ENCODE measurements at places on chromosomes 5 and 9.

GRCh38 chr5:88115211-88115610 is 153.4 kb downstream of the TMEM161B start:
- no peak for DNase-seq

DNA sequence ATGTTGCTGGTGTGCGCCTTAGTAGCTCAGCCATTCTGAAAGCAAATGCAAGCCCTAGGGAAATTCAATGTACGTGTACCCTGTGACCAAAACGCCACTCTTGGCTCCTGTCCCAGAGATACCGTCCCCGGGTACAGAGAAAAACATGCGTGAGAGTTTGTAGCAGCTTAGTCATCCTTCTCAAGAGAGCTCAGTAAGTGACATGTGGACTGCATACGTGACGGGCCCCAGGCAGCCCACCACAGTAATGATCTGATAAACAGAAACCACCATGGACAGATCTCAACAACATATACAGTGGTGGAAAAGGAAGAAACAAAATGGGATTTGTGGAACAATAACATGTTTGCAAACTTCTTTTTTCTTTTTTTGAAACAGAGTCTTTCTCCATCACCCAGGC is 45.1 kb downstream of the S1PR3 start:
- no peak for DNase-seq

- DNase-seq = no peak
These were observed 71.9 kb upstream of the SLCO6A1 start for GRCh38 chr5:102570747-102571146.

- DNase-seq = no peak
These were observed 166.1 kb downstream of the GNAQ start for GRCh38 chr9:77865385-77866047.

- no peak for DNase-seq
These were observed 35.6 kb downstream of the CD180 start for GRCh38 chr5:67160985-67161384.

GRCh38 chr5:150593996-150594395 is 46.5 kb upstream of the SYNPO start:
- DNase-seq = no peak

DNA sequence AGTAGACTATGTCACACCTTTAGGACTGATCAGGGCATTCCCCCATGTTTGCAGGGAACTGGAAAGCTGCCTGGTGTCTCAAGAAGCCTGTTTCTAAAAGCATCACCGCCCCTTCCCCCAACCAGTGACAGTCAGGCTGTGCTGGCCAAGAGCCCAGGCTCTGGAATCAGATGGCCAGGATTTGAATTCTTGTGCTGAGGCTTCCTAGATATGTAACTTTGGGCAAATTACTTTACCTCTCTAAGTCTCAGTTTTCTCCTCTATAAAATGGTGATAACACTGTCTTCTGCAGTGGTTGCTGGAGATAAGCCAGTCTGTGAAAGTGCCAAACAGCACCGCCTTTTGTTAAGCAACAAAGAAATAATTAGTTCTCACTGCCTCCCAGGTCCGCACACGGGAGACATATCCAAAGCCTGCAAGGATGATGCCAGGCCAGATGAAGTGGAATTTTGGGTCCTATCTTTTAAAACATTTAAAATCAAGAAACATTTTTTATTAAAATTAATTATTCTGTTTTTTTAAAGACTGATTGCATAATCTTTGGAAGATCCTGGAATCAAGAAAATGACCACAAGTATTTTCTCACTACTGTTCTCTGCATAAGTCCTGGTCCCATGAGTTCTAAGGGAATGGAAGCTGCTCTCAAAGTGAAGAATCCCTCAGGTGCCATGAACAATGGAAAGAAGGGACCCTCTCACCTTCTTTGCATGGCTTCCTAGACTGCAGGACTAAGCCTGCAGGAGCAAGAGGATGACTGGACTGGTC is 13.9 kb downstream of the SLC31A2 start:
- no peak for DNase-seq

- no peak for DNase-seq
These were observed 90.1 kb downstream of the ADAMTS6 start for GRCh38 chr5:65391591-65391990.

DNA sequence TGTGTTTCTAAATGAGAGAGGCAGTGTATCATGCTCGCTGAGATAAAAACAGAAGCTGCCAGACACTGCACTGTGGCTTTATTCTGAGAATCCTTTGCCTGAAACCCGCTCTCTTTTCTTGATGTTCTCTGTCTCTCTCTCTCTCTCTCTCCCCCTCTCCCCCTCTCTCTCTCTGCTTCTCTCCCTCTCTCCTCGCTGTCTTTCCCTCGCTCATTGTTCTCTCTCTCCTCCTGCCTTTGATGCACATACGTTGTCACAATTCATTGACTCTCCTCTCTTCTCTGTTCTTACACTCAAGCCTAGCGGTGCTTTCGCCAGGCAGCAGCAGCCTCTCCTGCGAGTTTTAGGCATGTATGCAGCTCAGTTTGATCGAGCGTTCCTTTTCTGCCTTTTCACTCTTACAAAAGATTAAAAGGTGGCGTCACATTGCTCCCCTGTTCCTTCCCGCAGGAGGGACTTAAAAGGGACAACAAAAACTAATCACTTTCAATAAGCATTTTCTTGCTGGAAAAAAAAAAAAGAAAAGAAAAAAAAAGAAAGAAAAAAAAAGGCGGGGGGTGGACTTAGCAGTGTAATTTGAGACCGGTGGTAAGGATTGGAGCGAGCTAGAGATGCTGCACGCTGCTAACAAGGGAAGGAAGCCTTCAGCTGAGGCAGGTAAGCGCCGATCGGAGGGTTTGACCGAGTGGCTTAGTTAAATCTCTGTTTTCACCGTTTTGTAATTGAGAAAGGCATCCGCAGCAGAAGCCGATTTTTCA is 717.9 kb upstream of the WWC1 start:
- no peak for DNase-seq

DNA sequence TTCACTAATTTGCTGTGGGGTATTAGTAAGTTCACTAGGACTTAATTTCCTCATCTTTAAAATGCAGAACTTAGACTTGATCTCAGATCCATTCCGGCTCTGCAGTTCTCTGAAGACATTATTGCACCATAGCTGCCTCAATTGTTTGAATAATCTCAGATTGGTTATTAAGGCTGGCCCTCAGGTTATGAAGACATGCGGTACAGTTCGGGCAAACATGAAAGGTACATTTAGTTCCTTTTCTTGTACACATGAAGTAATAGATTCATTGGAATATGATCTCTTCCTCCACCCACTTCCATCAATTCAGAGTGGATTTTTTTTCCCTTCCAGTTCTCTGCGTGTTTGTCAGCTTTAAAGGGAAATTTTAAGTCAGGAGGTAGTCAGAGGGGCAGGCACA is 28.0 kb downstream of the ATP6V0E1 start:
- no peak for DNase-seq

- no peak for DNase-seq
These were observed 3.5 kb upstream of the GADD45G start for GRCh38 chr9:89601306-89601705.

GRCh38 chr9:74846766-74847165 is 41.0 kb downstream of the TRPM6 start:
- DNase-seq = no peak

GRCh38 chr5:38874948-38875456 is 29.2 kb downstream of the OSMR start:
- no peak for DNase-seq

- DNase-seq = no peak
These were observed 3.1 kb downstream of the BSPRY start for GRCh38 chr9:113352411-113352810.

DNA sequence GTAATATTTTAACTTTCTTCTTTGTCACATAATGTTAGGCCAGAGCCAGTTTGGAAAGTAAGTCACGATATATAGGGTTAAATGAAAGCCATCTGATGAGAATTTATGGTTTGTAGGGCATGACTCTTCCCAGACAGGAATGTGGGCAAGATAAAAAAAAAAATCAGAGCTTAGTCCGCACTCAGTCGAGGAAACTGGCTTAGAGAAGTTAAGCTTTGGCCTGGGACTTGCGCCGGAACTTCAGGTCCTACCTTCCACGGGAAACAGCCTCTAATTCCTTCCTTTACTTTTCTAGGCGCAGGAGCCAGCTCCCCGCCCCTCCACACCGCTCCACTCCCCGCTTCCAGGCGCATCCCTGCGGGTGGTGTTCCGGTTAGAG is 475 bp downstream of the DDX31 start:
- no peak for DNase-seq

DNA sequence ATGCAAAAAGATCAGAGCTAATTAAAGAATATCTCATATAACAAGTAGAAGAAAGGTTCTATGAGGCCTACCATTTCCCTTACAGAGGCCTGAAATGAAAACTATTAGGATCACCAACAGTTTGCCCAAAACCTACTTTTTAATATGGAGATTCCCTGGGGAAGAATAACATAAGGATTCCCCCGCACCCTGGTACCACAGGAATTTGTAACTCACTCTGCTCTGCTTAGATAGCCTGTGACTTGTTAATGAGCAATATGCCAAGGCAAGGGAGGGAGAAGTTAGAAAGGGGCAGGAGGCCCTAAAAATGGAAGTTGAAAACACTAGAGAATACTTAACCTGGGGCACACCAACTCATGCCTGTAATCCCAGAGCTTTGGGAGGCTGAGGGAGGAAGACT is 107.0 kb downstream of the CDH6 start:
- DNase-seq = no peak

- DNase-seq = no peak
These were observed 13.9 kb downstream of the RAB14 start for GRCh38 chr9:121187636-121188305.

GRCh38 chr9:107699231-107699630 is 209.7 kb upstream of the KLF4 start:
- DNase-seq = no peak
